ENCODE measurements at places on chromosomes 7 and 10.

- no peak for DNase-seq
Observed at GRCh38 chr7:78092331-78092730, 293.8 kb downstream of the PHTF2 start.

DNA sequence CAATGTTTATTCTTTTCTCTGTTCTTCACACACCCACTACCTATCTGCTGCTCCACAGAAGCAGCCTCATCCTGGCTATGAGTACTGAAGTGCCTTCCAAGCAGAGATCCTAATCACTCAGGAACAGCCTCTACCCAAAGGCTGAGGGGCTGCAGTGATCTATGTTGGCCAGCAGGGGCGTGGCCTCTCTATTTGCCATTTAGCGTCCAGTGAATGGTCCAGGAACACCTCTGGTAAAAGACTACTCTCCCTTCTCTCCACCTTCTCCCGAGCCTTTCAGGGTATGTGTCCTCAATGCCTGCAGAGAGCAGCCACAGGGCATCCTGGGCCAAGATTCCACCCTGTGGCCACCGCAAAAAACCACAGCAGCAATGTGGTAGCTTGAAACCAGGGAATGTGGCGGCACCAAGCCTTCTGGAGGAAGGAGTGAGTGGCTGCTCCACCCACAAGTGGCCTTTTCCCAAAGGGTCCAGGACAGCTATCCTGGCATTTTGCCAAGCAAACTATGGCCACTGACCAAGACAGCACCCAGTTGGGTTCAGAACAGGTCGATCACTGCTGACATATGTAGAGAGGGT lies 70.9 kb downstream of the SYPL1 start:
- peak; percentile 74 for DNase-seq

DNA sequence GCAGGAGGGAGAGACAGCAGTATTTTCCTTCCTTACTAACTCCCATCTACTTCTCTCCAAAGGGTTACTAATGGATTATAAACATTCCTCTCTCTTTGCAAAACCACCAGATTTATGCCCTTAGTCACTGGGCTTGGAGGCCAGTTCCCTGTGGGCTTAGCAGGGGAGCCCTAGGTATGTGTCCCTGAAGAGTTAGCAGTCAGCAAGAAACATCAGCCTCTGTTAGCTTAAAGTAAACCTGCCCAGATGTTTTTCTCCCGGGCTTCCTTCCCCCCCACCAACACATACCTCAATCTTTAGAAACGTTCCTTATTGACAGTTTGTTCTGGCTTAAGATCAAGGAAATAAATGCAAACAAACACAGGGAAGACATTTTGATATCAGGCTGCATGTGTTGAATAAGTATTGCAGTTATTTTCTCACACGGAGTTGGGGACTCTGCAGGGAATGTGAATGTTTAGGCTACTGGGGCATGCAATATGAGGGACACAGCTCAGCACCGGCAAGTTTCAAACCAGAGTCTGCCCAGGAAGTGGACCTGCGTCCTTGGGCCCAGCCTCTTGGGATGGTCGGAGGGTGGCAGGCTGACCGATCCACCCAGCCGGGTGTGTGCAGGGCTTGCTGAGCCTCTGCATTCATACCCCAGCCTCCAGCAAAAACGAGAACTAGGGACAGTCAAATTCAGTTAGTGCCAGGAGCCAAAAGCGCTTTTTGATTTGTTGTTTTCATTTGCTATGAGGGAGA lies 252.0 kb upstream of the GRB10 start:
- no peak for DNase-seq

- DNase-seq = no peak
Observed at GRCh38 chr7:121159553-121159952, 169.2 kb upstream of the WNT16 start.

- no peak for DNase-seq
Observed at GRCh38 chr7:97851683-97852082, 20.5 kb downstream of the ASNS start.

- no peak for DNase-seq
Observed at GRCh38 chr10:132417957-132418441, 21.0 kb downstream of the PWWP2B start.

DNA sequence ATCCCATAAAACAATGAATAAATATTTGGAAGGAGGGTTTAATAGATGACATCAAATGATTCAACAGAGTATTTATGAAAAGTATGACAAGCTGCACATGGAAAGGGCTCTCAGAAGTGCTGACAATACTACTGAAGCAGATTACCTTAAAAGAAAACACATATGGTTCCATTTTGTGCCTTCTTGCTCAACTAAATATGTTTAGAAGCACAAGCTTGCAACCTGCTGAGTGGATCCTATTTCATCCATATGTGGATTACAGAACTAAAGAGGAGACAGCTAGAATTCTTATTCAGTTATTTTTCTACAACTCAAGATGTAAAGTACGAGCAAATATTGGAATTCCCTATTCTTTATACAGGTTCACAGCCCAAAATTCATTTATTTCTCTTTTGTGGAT lies 340.6 kb downstream of the TFEC start:
- DNase-seq = no peak

DNA sequence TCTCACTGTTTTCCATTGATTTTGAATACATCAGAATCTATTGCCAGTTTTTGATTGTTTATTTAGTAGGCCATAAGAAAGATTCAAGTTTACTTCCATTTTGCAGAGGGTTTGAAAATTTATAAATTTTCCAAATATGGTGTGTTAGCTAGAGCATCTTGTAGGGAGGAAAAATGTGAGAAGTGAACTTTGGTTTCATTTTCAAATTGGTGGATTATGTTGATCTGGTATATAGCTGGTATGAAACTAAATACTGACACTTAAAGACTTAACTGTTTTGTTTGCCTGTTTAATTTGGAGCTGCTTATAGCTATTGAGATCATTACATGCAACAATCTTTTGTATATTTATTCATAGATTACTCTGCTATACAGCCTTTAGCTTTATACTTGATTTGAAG lies 108.1 kb downstream of the ADAM22 start:
- peak; percentile 39 for DNase-seq

DNA sequence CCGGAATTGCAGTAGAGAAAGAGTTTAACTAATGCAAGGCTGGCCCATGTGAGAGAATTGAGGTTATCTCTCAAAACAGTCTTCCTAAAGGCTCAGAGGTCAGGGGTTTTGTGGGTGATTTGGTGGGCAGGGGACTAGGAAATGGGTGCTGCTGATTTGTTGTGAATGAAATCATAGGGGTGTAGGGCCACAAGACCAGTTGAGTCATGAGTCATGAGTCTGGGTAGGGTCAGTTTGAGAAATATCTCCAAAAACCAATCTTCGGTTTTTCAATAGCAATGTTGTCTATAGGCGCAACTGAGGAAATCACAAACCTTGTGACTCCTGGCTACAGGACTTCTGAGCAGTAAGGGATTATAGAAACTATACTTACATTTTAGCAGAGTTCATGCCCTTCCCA lies 460.0 kb upstream of the NRP1 start:
- no peak for DNase-seq

- no peak for DNase-seq
Observed at GRCh38 chr7:151592868-151593486, 73.3 kb upstream of the RHEB start.

GRCh38 chr10:5948208-5948585 lies 29.1 kb downstream of the IL15RA start:
- no peak for DNase-seq

DNA sequence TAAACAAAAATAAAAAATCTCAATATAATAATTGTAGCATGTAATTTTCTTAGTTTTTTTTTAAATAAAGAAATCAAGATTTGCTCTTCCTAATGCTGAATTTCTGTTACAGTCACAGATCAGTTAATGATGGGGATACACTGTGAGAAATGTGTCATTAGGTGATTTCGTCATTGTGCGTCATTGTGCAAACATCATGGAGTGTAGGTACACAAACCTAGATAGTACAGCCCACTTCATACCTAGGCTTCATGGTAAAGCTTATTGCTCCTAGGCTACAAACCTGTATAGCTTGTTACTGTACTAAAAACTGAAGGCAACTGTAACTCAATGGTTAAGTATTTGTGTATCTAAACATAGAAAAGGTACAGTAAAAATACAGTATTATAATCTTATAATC lies 74.4 kb upstream of the LSM8 start:
- no peak for DNase-seq

DNA sequence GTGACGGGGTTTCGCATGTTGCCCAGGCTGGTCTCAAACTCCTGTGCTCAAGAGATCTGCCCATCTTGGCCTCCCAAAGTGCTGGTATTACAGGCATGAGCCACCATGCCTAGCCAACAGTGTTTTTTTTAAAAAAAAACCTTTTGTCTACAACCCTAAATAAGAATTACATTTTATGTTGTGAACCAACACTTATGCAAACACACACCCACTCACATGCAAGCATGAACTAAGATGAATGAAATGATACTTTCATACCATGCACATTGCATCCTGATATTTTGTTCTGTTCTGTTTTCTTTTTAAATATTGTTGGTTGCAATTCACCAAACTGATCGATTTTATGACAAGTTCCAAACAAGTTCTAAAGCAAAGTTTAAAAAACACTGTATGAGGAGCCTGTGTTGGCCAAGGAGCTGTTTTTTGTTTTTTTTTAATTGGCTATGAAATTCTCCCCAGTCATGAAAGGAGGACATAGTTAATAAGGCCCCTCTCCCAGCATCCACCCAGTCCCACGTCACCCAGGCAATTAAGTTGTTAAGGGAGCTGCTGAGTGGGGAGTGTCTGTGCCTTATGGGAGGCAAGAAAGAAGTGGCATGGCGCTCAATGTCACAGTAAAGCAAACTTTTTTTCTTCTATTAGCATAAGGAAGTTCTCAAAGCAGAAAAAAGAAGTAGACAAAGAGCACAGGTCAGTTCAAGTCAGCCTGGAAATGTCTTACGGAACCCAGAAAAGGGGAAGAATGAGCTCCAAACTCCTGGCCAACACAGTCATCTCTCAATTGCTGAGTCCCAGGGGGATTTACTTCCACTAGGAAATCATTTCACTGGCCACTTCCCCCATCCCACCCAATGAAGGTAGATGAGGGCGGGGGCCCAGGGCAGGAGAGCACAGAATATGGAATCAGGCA lies 50.1 kb downstream of the NOD1 start:
- DNase-seq = no peak

DNA sequence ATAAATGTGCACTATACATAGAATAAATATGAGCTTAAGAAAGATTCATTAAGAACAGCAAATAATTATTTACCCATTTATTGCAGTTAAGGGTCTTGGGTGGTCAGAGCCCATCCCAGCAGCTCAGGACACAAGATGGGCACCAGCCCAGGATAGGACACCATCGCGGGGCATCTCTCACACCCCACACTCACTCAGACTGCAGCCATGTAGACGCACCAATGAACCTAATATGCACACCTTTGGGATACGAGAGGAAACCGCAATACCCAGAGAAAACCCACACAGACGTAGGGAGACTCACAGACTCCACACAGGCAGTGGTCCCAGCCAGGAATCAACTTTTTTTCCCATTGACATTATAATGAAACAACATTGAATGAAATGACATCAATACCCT lies 36.0 kb downstream of the CARD11 start:
- DNase-seq = no peak

GRCh38 chr10:65194126-65194525 lies 1672.9 kb downstream of the REEP3 start:
- DNase-seq = no peak

DNA sequence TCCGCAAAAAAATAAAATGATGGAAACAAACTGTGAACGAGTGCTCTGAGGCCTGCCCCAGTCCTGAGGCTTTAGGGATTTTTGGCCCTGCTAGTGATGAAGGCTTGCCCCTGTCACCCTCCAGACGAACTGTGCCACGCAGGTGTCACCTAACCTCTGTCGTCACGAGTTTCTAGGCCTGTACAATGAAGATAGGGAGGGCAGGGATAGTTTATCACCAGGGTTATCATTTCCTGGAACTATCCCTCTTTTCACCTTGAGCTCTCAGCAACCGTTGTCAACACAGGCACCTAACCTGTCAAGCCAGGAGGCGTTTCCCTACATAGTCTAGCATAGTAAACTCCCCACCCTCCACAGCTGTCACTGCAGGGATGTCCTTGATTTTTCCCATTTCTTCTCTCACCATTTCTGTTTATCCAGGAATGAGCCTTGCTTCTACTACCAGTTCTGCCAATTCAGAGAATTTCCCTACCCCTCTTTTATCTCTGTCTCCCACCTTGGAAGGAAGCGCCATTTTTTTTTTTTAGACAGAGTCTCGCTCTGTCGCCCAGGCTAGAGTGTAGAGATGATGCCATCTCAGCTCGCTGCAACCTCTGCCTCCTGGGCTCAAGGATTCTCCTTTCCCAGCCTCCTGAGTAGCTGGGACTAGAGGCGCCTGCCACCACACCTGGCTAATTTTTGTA lies 2.2 kb upstream of the ACHE start:
- no peak for DNase-seq

DNA sequence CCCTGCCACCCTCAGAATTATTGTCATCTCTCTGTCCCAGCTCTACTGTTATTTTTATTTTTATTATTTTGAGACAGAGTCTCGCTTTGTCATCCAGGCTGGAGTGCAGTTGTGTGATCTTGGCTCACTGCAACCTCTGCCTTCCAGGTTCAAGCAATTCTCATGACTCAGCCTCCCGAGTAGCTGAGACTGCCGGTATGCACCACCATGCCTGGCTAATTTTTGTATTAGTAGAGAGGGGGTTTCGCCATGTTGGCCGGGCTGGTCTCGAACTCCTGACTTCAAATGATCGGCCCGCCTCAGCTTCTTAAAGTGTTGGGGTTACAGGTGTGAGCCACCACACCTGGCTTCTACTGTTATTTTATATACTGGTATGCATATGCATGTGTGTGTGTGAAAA lies 11.0 kb downstream of the CALHM2 start:
- DNase-seq = no peak

- DNase-seq = no peak
Observed at GRCh38 chr7:123341102-123341501, 141.3 kb upstream of the SLC13A1 start.

DNA sequence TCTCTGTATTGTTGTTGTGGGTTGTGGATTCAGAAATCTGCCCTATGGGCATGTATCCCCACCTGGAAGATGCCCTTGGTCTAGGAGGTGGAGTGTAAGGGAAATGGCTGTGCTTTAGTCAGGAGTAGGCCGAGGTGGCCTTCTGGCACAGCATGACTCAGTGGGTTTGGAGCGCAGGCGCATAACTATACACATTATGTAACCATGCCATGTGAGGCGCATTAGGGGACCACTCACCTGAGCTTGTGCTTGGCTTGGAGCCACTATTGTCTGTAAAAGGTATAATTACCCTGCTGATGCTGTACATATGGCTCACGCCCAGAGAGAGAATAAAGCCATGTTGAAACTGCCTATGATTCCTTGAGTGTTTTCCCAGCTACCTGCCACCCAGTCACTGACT lies 20.6 kb upstream of the ADAMTS14 start:
- no peak for DNase-seq

- DNase-seq = no peak
Observed at GRCh38 chr7:116542618-116543017, 17.8 kb downstream of the CAV1 start.

GRCh38 chr10:47179291-47179647 lies 120.7 kb upstream of the GDF10 start:
- DNase-seq = no peak

- DNase-seq = no peak
Observed at GRCh38 chr7:148615085-148615730, 24.6 kb downstream of the C7orf33 start.

GRCh38 chr10:25555865-25556264 lies 378.2 kb upstream of the MYO3A start:
- DNase-seq = no peak

Measured in GM13976 (cell line).